ENCODE measurements at places on chromosomes 7 and 10.
A peak's percentile ranks its signal among the peaks of the same experiment; 100 is the strongest.

- DNase-seq: no peak
These were observed 730.5 kb downstream of the INHBA start for GRCh38 chr7:40972426-40972825.

DNA sequence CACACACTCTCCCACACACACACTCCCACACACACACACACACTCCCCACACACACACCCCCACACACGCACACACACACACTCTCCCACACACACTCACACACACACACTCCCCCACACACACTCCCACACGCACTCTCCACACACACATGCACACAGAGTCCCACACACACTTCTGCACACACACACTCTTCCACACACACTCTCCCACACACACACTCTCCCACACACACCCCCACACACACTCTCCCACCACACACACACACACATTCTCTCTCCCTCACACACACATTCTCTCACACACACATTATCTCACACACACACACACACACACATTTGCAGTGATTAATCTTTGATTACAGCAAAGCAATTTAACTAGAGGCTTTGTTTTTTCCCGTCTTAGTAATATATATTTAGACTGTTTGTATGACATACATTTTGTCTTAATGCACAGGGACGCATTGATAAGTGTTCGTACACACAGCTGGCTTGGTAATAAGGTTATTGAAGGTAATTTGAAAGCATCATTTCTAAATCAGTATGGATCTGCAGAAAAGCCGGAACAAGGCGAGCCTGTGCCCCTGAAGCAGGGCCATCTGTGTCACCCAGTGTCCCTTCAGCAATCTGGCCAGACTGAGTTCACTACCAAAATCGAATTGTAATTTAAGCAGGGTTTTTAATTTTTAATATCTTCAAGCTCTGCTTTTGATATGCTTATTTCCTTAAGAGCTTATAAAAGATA is 69.9 kb upstream of the SH2B2 start:
- DNase-seq: no peak

DNA sequence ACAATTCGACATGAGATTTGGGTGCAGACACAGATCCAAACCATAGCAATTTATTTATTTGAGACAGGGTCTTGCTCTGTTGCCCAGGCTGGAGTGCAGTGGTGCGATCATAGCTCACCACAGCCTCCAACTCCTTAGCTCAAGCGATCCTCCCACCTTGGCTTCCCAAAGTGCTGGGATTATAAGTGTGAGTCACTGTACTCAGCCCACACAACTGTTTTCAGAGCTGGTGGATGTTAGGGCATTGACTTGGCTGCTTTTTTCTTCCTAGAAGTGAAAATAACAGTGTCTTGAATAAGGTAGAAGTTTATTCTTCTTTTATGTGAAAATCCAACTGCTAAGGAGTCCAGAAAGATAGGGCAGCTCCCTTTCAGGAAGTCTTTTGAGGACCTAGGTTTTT is 132.1 kb downstream of the CCDC3 start:
- no peak for DNase-seq

GRCh38 chr7:101164071-101164840 is 1.1 kb downstream of the VGF start:
- DNase-seq: no peak

GRCh38 chr7:34823650-34824258 is 165.7 kb downstream of the NPSR1 start:
- peak; percentile 6 for DNase-seq

DNA sequence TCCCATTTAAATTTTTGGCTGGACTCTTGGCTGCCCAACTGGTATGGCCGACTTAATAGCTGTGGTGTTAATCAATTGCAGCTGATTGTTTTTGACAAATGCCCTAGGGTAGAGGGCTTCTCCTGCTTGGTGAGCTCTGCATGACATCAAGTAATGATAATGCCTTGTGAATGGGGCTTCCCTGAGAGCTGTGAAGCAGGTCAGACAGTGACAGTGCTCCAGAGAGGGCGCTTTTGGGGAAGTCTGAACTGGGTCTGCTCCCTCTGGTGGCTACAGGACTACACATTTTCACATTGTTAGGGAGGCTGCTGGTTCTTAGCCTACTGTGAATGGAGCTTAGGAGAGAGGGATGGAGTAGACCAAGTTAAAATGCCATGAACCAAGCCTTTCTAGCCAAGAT is 98.8 kb downstream of the SDK1 start:
- no peak for DNase-seq

GRCh38 chr7:73841689-73842066 is 638 bp downstream of the METTL27 start:
- no peak for DNase-seq

GRCh38 chr10:128475686-128476367 is 349.6 kb upstream of the MKI67 start:
- no peak for DNase-seq

- no peak for DNase-seq
These were observed 8.9 kb upstream of the GBX1 start for GRCh38 chr7:151176401-151176800.

DNA sequence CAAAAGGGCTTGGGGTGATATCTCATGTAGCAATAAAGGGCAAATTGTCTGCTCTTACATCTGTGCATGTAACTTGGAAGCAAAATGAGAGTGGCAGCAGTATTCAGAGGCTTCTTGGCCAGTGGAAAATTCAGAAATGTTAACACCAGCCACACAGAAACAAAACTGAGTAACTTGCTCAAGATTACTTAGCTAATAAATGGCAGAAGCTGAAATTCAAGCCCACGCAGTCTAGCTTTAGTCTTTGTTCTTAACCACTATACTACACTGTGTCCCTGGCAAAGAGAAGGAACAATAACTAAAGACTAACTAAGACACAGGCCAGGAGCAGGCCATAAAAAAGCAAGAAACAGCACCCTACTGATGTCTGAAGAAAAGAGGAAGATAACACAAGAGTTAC is 185.9 kb upstream of the ASAH2 start:
- no peak for DNase-seq
